ENCODE measurements at places on chromosomes 6 and 20. TPM values are rescaled to one million over a fixed set of nuclear protein-coding genes. Genes with fewer than 3 reads are reported as not detected.

RAD21L1 gene
- total RNA-seq = not detected

- DNase-seq = no peak
Observed at GRCh38 chr6:158765499-158766068, 53.6 kb downstream of the EZR start.

DNA sequence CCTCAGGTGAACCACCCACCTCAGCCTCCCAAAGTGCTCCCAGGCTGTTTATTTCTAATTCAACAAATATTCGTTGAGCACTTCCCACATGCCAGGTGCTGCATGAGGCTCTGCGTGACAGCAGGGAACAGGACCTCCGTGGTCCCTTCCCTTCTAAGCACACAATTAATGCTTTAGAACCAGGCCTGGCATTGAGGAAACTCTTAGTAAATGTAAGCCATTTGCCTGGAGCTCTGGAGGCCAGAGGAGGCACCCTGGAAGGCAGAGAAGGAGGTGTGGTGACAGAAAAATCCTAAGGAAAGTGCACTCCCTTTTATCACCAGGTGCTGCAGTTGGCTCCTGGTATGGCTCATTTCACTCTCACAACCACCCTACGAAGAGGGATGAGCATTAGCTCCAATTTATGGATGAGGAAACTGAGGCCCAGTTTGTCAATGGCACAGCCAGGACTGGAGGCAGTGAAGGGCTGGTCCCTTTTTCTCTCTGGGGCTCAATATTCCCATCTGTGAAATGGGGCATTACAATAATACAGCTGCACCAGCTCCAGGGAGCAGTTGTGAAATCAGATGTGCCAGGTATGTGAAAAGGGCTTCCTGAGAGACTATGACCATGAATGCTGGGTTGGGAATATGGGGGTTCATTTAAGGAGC is 8.1 kb upstream of the ID1 start:
- DNase-seq = no peak

- no peak for DNase-seq
Observed at GRCh38 chr6:13120483-13121482, 207.6 kb downstream of the TBC1D7 start.

CDH22 gene
- total RNA-seq = not detected

- no peak for DNase-seq
Observed at GRCh38 chr6:7973584-7973983, 63.0 kb upstream of the TXNDC5 start.

FGD2 gene
- total RNA-seq = 0.31 TPM

KCNK15 gene
- total RNA-seq = not detected

DNA sequence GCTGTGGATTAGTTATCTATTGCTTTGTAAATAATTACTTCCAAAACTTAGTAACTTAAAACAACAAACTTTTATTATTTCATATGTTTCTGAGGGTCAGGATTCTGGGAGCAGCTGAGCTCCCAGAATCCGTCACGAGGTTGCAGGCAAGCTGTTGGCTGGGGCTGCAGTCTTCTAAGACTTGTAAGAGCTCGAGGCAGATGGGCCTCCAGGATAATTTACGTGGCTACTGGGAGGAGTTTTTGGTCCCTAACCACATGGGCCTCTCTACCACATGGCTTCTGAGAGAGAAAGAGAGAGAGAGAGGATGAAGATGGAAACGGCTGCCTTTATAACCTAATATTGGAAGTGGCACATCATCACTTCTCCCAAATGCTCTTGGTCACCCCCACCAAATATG is 64.9 kb upstream of the SULF2 start:
- no peak for DNase-seq

BPIFA1 gene
- total RNA-seq = not detected

- DNase-seq = no peak
Observed at GRCh38 chr6:119209452-119210205, 131.2 kb upstream of the FAM184A start.

GRCh38 chr6:32943864-32944649 is 3.2 kb upstream of the HLA-DMB start:
- DNase-seq = no peak

DNA sequence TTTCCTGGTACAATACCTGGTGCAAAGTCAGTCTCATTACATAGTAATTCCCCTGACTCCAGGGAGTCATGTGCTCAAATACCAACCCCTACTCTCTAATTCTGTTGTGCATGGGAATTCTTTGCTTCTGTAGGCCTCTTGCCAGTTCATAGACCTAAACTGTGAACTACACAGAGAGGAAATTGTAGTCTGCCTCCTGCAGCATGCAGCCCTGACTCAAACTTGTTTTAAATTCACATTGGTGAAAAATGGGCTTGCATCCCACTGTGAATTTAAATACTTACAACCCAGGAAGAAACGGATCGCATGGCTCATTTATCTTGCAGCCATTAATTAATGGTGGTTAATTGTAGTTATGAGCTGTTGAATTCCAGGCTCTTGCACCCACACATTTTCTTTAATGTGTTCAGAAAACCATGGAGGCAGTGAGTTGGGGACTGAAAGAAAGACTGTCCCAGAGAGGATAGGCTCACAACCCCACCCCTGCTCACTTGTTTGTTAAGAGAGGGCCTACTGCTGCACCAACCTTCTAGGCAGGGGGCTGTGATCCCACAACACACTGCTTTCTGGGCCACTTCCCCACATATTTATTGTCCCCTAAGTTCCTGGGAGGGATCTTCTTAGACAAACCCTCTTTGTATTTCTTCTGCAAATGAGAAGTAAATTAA is 579.1 kb downstream of the DHX35 start:
- no peak for DNase-seq

DNA sequence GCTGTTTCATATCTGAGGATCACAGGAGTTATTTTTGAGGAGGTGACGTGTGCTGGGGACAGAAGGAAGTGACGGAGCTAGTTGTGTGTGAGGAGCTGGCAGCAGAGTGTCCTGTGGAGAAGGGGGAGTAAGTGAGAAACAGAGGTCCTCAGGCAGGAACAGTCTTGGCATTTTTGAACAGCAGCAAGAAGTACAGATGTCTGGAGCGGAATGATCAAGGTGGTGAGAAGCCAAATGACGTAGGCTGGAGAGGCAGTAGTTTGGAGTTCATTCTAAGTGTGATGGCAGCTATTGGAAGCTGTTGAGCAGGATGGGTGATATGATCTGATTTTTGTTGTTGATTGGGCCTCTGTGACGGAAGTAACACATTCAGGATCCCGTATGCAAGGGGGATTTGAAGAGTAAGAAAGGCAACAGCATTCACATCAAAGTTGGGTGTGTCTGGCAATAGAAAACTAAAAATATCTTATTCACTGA is 52.3 kb downstream of the SOBP start:
- no peak for DNase-seq
